ENCODE measurements at places on chromosomes 6 and 20. TPM values are rescaled to one million over a fixed set of nuclear protein-coding genes. Genes with fewer than 3 reads are reported as not detected.

NKAIN4 gene
- total RNA-seq = 2.7 TPM

NKX2-4 gene
- total RNA-seq = not detected

GSTA5 gene
- not detected for total RNA-seq

BIRC7 gene
- not detected for total RNA-seq
